H4 (cell line): ENCODE measurements at places on chromosomes 12 and 14. TPM values are rescaled to one million over a fixed set of nuclear protein-coding genes. Genes with fewer than 3 reads are reported as not detected.

Gene PITPNM2
- 2.0 and 3.3 TPM in 2 replicates for total RNA-seq

Gene DAZAP2
- 270 and 319 TPM in 2 replicates for total RNA-seq

DNA sequence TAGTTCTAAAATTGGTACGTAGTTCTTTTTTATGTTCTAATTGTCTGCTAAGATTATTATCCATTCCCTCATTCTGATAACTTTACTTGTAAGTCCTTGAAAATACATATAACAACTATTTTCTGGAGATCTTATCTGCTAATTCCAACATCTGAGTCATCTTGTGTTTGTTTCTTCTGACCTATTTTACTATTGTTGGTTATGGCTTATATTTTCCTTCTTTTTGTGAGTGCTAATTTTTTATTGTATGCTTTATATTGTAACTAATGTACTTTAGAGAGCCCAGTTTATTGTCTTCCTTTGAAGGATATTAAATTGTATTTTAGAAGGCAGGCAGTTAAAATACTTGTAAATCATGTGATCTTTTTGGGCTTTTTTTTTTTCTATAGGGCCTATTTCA is 149.3 kb upstream of the LRFN5 start:
- no peak for DNase-seq

- DNase-seq, result no peak
Observed at GRCh38 chr12:95411057-95411456, 62.9 kb upstream of the METAP2 start.
